ENCODE measurements at places on chromosomes 5 and 9. TPM values are rescaled to one million over a fixed set of nuclear protein-coding genes. Genes with fewer than 3 reads are reported as not detected.

DNA sequence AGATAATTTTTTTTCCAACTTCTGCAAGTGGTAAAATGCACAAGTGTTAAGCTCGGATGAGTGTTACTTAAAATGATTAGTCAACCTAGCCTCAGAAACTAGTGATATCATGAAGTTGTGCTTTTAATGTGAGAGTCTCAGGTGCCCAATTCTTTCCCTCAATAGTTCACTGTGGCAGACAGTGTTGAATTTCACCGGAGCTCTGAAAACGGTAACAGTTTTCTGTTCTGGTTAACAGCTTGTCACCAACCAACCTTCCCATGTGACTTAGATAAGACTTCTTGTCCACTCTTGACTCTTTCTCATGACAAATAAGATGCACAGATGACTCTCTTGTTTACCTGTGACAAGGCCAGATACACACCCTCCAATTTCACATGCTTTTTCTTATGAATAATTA, 125.5 kb downstream of the OSTF1 start:
- no peak for DNase-seq

DNA sequence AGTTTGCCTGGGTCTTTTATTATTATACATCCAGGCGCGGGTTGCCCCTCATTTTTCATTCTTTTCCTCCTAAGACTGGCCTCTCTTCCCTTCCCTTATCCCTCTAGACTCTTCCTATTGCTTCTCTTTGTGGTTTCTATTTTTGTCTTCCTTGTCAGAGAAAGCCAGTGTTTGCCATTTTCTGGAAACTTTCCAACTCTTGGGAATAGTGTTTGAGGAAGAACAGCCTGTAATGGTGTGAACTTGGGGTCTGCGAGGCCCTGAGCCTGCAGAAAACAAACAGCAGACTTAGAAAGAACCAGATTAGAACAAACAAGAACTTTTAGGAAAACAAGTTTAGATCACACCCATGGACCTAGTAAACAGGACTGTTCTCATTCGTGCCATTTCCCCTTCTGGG, 15.5 kb downstream of the PRKACG start:
- no peak for DNase-seq

Gene PDE6A
- total RNA-seq = not detected

- DNase-seq = peak; percentile 43
These were observed 8.6 kb upstream of the SV2C start for GRCh38 chr5:76074487-76075065.

Gene RGS7BP
- total RNA-seq = 0.31 TPM

DNA sequence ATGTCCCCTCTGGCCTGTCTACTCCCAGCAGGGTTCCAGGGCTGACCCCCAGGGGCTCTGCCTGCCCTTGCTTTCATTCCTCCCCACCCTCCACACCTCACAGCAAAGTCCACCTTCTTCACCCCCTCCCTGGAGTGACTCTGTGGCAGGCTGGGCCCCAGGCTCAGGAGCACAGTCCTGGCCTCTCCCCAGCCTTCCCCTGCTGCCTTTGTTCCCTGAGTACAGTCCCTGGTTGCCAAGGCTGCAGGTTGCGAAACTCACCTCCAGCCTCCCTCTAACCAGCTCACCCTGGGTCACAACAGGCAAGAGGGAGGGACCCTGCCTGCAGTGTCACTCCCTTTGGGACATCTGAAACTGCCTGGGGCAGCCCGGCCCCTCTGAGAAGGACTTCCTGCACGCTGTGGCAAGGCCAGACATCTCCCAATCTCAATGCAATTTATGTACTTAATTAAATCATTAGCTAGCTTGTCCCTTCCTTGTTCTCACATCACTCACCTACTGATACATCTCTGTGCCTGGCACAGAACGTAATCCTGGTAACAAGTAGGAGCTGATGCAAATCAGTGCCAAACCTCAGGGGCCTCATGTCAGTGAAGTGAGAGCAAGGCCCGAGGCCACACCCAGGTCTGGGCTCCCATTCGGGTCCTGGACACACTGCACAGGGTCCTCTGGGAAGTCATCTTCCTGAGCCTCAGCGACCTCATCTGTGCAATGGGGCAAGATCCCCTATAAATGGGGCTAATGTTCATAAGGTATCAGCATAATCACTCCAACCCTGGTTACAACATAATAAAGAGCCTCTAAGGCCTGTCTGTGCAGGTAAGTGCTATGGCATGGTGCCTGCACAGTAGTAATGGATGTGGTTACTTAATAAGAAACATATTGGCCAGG, 27.3 kb upstream of the TRIM14 start:
- no peak for DNase-seq

Gene POU5F2
- 0.22 TPM for total RNA-seq

Gene TLN1
- 102 TPM for total RNA-seq

GRCh38 chr5:61139094-61139873, 23.0 kb downstream of the SMIM15 start:
- peak; percentile 42 for DNase-seq

DNA sequence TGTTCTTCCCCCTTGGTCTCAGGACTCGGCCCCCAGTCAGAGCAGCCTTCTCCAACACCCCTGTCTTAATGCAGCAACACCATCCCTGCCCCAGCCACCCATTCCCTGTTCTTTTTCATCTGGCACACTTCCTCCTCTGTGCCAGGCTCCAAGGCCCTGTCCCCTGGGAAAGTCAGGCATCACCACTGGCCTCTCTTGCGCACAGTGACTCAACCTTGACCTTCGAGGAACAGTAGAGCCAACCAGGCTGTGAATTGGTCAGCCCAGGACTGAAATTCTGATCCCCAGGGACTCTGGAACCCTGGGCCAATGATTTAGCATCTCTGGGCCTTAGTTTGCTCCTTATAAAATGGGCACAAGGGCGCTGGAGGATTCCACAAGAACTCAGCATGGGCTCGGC, 10.5 kb upstream of the RALGDS start:
- no peak for DNase-seq

Gene SYNPO
- 1.7 TPM for total RNA-seq

DNA sequence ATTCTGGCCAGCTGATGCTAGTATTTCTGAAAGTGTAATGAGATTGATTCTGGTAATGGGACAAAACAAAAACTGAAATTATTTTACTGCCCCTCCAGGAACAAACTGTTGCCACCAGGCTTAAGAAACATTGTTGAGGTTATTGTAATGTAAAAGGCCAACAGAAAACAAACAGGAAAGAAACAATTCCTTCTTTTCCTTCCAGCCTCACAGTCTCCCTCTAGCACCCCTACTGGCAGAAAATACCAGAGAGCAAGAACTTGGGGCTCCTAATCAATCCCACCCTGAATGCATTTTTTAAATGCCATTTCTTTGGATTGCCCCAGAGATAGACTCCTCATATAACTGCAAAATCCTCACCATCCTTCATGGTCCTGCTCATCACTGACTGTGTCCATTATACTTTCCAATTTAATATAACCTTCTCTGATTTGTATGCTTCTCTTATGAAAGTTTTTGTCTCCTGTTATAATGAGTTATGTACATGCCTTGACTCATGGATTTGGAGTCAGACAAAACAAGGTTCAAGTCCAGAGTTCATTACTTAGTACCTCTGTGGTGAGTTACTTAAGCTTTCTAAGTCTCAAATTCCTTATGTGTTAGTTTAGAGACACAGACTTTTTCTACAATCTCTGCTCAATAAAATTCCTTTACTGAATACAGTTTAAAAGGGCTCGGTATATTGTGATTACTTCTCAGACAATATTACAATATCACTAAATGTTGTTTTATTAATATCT, 157.9 kb upstream of the FBN2 start:
- peak; percentile 40 for DNase-seq

Gene TMC1
- 2.5 TPM for total RNA-seq

Gene GFI1B
- total RNA-seq = not detected

Gene ZNF366
- total RNA-seq = not detected

Gene TMEFF1
- 64.7 TPM for total RNA-seq

GRCh38 chr5:171115519-171115918, 193.5 kb upstream of the TLX3 start:
- no peak for DNase-seq

Gene WNK2
- 69.4 TPM for total RNA-seq

DNA sequence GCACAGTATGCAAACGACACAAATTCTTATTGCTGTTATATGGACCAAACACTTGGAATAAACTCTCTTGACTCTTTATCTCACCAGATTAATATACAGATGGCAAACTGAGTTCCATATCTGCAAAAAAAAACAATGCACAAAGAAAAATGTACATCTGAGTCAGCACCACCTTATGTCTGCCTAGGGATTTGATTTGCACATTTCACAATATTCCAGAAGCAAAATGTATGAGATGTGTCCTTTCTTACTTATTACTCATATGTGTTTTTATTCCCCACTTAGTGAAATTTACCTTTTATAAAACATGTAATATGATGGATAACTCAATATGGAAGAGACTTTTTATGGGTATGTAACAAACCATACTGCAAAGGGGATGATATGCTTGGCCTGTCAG, 236.9 kb downstream of the GLIS3 start:
- no peak for DNase-seq

Gene UGT3A2
- 13.4 TPM for total RNA-seq

Gene ELL2
- 27.5 TPM for total RNA-seq

Gene DBH
- not detected for total RNA-seq

DNA sequence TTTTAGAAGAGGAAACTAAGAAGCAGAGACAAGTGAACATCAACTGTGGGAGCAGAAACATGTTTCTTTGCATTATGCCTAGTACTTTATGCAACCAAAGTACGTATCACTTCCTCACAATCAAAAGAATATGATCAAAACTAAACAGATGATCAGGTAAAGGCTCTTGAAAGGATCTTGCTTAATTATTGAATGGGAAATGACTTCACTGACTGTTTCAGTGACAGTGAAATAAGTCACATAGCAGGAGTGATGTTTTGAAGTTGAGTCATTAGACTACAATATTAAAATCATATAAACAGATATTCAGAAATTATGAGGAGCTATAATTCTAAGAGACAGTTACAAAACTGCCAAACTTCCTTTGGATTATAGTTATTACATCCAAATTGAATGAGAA, 527.3 kb downstream of the MTRR start:
- DNase-seq = no peak

Gene NRARP
- total RNA-seq = 22.8 TPM

DNA sequence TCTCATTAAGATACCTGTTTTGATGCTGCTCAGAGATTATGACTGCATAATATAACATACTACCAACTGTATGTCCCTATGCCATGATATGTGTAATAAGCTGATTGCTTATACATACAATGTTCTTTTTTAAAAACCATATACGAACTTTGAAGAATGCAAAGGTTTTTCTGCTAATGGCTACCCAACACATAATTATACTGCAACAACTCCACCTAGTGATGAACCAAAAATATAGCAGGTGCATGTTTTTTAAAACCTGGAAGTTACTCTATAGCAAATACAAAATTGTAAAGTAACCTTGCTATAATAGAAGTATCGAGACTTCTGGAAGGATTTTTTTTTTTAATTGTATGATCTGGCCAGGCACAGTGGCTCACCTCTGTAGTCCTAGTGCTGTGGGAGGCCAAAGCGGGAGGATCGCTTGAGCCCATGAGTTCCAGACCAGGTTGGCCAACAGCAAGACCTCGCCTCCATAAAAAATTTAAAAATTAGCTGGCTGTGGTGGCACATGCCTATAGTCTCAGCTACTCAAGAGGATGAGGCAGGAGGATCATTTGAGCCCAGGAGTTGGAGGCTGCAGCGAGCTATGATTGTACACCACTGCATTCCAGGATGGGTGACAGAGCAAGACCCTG, 49.1 kb downstream of the HOMER1 start:
- no peak for DNase-seq

DNA sequence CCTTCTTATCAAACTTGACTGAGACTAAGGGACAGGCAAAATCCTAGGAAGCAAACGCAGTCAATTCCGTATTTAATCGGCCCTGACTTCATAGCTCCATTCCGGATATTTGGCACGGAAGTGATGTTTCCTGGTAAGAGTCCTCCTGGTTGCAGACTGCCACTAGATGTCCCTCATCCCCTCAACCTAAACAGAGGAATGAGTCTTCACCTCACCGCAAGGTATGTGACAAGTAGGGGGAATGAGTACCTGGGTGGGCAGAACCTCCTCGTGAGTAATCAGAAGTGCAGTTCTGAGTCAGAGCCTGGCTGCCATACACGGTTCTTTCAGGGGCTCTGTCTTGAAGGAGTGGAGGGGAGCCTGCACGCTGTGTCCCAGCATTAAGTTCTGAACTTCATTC, 173.6 kb downstream of the MUSK start:
- peak; percentile 36 for DNase-seq

DNA sequence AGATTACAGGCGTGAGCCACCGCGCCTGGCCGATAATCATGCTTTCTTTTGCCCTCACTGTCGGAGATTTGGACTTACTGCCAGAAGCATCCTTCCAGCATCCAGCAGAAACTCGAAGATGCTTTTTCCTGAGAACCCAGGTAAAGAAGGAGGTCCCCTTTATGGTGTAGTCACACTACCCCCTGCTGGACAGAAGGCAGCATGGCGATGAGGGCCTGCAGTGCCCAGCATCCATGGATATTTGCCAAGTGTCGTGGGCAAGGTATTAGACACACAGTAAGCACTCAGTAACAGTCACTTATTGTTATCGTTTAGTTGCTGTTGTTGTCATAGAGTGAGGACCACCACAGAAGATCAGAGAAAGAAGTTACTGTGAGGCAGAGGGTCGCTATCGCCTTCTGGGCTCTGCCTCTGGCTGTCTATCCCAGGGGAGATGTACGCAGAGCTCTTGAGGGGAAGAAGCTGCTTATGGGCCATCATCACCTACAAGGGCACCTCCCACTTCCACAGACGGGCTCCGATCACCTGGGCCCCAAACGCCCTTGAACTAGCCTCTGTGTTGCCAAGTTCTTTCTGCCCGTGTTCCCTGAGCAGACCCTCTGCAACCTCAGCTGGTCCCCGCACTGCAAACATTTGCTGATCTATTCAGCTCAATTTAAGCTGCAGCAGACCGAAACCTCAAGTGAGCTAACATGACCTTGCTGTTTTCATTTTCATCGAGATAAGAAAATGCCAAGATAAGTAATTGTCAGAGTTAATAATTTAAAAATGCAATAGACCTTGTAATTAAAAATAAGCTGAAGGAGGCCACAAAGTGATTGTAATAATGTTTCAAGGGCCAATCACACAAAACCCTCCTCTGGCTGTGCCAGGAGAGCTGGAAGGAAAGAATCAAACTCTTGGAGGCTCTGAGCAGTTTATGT, 23.9 kb downstream of the C5orf15 start:
- DNase-seq = peak; percentile 65

Gene TRPM3
- 7.7 TPM for total RNA-seq

DNA sequence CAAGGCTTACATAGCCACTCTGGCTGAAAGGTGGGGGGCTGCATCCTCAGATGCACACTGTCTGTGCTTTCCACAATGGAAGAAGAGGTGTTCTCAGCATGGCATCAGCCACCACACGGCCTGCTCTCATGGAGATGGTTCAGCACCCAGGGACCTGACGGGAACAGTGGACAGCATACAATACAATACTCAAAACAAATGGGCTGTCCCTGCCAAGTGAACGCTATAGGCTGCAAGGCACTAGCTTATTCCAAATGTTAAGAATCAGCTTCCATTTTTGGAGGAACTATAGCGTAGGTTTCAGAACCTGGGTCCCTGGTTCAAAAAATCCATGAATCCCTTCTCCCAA, 77.2 kb downstream of the ZNF608 start:
- DNase-seq = no peak

Data from H9 (cell line).